Right atrium auricular region (tissue), 2 donors: ENCODE measurements at places on chromosomes 5 and 9.

GRCh38 chr5:73853091-73853490 is 227.1 kb downstream of the ARHGEF28 start:
- H3K27ac ChIP-seq: no peak overlapping the region
- H3K27me3 ChIP-seq: no peaks in the 10 kb centered on the region
- H3K4me1 ChIP-seq: no peaks in the 10 kb centered on the region
- no peaks in the 10 kb centered on the region for H3K36me3 ChIP-seq
- no peak for DNase-seq

DNA sequence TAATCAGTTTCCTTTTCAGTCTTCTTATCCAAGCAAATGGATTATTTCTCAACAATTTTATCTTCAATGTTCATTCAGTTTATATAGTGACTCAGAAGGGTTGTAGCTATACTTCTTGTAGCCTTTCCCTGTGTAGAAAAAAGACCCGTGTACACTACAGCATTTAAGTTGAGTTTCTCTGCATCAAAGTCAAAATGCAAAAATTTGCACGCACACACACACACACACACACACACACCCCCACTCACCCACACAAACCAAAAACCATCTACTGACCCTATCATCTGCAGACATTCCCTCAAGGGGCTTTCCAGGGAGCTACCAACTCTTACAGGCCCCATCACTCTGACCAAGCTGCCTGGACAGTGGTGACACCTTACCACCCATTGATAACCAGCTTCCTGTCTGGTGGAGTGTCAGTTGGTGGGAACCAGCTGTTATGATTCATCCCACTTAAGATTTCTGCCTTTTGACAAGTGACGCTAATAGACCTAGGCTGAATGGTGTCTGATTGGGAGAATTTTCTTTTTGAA is 12.2 kb upstream of the ELL2 start:
- H3K27ac ChIP-seq: peak overlapping the region; percentile 24
- H3K36me3 ChIP-seq: no peaks in the 10 kb centered on the region

- H3K27me3 ChIP-seq: no peaks in the 10 kb centered on the region
- no peaks in the 10 kb centered on the region for H3K4me1 ChIP-seq
- H3K27ac ChIP-seq: peak overlapping the region; percentile 13
- H3K36me3 ChIP-seq: no peaks in the 10 kb centered on the region
- H3K4me3 ChIP-seq: peak overlapping the region; percentile 21
Measured at GRCh38 chr9:31347082-31347617, 1037.3 kb upstream of the ACO1 start.

GRCh38 chr9:9033022-9033421 is 1233.4 kb upstream of the DMAC1 start:
- no peaks in the 10 kb centered on the region for H3K4me1 ChIP-seq
- H3K27ac ChIP-seq: no peak overlapping the region
- H3K36me3 ChIP-seq: no peaks in the 10 kb centered on the region
